ENCODE measurements at places on chromosomes 7 and 10. TPM values are rescaled to one million over a fixed set of nuclear protein-coding genes. Genes with fewer than 3 reads are reported as not detected.

DNA sequence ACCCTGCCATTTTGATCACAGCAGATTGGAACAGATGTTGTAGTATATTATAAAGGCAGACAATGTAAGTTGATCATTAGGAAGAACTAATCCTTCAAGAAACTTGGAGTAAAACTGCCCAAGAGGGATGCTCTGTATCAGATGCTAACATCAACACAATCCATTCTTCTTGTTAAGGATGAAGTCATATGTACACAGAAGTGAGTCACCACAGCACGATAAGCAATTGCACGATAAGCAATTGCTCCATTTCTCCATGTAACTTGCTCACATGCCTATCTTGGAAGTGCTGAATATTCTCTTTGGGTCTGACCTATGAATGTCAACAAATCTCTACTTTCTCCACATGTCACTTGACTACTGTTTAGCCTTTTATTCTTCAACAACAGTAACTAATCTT is 41.5 kb upstream of the DMTF1 start:
- no peak for DNase-seq

DNA sequence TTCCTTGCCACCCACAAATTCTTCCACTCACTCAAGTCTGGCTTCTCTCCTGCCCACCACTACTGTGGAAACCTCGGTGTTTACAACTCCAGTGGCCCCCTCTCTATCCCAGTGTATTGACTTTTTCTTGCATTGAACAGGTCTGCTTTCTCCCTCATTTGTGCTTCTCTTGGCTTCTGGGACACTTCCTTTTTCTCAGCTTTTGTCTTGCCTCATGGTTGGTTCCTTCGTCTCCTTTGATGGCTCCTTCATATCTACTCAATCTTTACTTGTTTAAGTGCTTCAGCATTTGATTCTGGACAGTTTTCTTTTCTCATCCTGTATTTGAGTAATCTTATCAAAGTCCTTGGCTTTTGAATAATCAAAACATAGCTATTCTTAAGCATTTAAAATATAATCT is 35.9 kb upstream of the FAM3C start:
- DNase-seq: no peak

DNA sequence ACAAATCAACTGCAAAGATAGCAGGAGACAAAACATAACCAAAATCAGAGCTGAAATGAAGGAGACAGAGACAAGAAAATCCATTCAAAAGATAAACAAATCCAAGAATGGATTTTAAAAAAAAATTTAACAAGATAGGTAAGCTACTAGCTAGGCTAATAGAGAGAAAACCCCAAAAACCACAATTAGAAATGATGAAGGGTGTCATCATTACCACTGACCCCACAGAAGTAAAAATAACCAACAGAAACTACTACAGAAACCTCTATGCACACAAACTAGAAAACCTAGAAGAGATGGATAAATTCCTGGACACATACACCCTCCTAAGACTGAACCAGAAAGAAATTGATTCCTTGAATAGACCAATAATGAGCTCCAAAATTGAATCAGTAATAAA is 117.6 kb downstream of the DNAJC1 start:
- no peak for DNase-seq

Gene NPVF
- not detected for total RNA-seq

- DNase-seq: no peak
Observed at GRCh38 chr10:93469454-93469853, 12.7 kb downstream of the MYOF start.

DNA sequence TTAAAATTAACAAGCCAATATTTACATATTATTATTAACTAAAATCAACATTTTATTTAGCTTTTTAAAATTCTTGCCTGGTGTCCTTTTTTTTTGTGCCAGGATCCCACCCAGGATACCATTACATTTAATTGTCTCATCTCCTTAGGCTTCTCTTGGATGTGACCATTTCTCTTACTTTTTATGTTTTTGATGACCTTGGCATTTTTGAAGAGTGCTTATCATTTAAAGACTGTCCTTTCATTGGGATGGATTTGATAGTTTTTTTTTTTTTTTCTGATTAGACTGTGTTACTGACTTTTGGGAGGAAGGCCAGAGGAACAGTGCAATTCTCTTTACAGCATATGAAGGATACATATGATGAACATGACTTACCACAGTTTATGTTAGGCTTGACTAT is 181.4 kb upstream of the SMIM30 start:
- DNase-seq: no peak

Gene FAM180A
- total RNA-seq: not detected

Gene ICA1
- total RNA-seq: 2.7 TPM

- DNase-seq: no peak
Observed at GRCh38 chr7:156735851-156736250, 95.3 kb downstream of the RNF32 start.

GRCh38 chr10:18066947-18067346 is 73.3 kb upstream of the CACNB2 start:
- DNase-seq: no peak

Gene NUTM2D
- 1.5 TPM for total RNA-seq

Gene MLXIPL
- total RNA-seq: not detected

Gene DPYSL4
- total RNA-seq: 9.9 TPM

Gene ATP6V0A4
- 0.74 TPM for total RNA-seq

- DNase-seq: no peak
Observed at GRCh38 chr10:37379991-37380390, 254.6 kb downstream of the ANKRD30A start.

Gene HOXA1
- 0.58 TPM for total RNA-seq

GRCh38 chr7:41121228-41121627 is 581.7 kb downstream of the INHBA start:
- DNase-seq: no peak

GRCh38 chr7:87111877-87112276 is 40.4 kb upstream of the DMTF1 start:
- no peak for DNase-seq

GRCh38 chr10:69914398-69915214 is 112.9 kb downstream of the COL13A1 start:
- DNase-seq: peak; percentile 63

DNA sequence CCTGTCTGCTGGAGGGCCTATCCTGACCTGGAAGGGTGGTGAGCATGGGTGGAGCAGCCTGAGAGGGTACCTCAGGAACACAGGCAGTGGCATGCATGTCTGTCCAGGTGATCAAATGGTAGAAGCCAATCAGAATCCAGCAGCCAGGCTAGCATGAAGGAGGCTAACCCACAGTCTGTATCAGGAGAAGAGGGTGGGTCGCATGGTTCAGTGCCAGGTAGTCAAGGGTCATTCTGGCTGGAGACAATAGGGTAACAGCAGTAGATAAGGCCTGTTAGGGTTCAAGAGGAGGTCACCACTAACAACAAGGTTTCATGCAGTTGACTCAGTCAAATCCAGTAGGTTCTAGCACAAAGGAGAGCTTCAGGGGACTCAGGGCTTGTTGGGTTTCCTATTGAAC is 10.4 kb downstream of the ALDH18A1 start:
- DNase-seq: no peak

DNA sequence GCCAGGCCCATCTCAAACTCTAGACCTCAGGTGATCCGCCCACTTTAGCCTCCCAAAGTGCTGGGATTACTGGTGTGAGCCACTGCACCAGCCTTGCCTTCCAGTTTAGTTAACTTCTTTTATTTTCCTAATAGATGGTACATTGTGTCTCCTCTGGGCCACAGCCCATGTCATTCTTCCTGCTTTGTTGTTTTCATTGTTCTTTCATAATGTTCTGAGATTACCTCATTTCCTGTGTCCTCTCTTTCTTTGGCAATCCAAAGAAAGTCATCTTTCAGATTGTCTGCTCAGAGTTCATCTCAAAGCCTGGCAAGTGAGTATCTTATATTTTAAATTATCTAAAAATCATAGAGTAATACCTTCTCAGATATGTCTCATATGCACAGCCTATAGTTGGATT is at the start of gene OLAH:
OLAH (plus strand) TSS at position 270 of the 400 bp plus-strand sequence. CDS start 3,346 bp downstream, outside the sequence.
- no peak for DNase-seq

DNA sequence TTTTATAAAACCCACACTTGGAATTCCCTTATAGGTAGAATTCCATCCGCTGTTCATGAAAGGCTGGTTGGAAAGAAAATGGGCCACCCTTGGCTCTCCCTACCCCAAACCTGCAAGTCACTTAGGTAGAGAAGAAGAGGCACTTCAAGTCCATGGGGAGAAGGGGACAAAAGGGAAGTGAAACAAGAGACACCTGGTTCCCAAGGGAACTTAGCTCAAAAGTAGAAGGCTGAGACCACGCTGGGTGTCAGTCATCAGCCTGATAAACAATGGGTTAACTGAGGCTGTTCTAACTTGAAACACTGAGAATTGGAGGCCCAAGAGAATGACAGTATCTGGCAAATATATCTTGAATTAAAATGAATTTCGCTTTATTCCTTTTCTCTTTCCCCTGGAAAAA is 330.8 kb upstream of the NFE2L3 start:
- DNase-seq: no peak

- DNase-seq: peak; percentile 60
Observed at GRCh38 chr7:134327896-134328295, 11.2 kb upstream of the SLC35B4 start.

- DNase-seq: no peak
Observed at GRCh38 chr7:151716323-151716722, 160.6 kb downstream of the PRKAG2 start.

GRCh38 chr10:99658622-99659030 is 683 bp upstream of the ENTPD7 start:
- DNase-seq: peak; percentile 82

GRCh38 chr10:317271-317769 is 182.1 kb downstream of the ZMYND11 start:
- peak; percentile 56 for DNase-seq

GRCh38 chr7:124784879-124785818 is 19.6 kb upstream of the GPR37 start:
- DNase-seq: peak; percentile 12

Gene LHFPL3
- not detected for total RNA-seq

DNA sequence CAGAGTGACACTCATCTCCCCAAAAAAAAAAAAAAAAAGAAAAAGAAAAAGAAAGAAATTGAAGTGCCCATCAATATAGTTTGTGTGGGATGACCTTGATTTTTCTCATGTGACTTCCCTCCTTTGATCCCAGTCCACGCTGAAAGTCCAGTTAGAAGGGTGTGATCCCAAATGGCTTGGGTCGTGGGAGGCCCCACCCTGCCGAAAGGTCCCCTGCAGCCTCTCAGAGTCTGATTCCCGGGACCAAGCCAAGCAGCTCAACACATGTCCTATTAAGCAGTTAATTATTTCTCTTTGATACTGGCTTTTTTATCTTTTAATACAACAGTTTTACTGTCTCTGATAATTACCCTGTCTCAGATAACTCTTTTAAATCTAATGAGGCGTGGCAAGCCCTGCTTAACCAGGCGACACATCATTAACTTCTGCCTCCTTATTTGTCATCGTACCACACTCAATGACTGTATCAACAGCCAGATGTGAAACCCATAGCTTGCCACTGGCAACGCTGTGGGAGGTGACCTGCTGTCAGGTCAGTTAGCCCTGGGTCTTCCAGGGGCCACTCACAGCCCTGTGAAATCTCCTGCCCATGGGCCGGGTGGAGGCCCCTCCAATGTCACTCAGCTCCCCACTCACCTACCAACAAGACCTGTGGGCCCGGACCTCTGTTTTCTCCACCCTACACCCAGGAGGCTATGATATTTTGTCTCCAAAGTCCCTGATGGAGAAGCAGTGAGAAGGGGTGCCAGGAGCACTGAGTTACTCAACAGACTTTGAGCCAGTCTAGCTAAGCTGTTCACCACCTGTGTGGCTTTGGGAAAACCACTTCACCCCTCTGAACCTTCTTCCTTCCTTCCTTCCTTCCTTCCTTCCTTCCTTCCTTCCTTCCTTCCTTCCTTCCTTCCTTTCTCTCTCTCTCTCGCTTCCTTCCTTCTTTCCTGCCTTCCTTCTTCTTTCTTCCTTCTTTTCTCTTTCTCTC is 110.0 kb upstream of the SFMBT2 start:
- DNase-seq: no peak

- DNase-seq: no peak
Observed at GRCh38 chr7:135375908-135376699, 133.8 kb downstream of the CNOT4 start.

DNA sequence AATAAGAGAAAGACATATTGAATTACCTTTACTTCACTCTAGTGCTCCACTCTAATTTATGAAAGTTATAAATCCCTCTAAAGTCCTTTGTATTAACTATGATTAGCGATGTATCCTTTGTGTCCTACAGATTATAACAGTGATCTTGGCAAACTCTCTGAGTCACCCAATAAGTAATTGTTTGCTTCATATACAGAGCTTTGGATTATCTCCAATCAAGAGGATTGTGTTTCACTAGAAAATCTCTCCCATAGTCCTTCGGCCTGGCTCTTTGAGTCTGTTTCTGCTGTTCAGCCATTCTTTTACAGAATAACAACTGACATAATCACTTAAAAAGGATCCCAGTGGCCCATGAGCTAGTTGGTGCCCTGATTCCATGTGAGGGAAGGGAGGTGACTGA is 9.5 kb downstream of the LMOD2 start:
- DNase-seq: no peak

GRCh38 chr10:119233821-119234220 is 26.4 kb downstream of the GRK5 start:
- no peak for DNase-seq

Gene APBB1IP
- 49.7 TPM for total RNA-seq

- no peak for DNase-seq
Observed at GRCh38 chr7:140595468-140596092, 45.0 kb downstream of the DENND2A start.

- DNase-seq: no peak
Observed at GRCh38 chr10:104872691-104873090, 231.6 kb downstream of the SORCS3 start.

- DNase-seq: no peak
Observed at GRCh38 chr7:156386097-156386496, 254.5 kb upstream of the RNF32 start.

Gene NEUROG3
- 0.39 TPM for total RNA-seq

DNA sequence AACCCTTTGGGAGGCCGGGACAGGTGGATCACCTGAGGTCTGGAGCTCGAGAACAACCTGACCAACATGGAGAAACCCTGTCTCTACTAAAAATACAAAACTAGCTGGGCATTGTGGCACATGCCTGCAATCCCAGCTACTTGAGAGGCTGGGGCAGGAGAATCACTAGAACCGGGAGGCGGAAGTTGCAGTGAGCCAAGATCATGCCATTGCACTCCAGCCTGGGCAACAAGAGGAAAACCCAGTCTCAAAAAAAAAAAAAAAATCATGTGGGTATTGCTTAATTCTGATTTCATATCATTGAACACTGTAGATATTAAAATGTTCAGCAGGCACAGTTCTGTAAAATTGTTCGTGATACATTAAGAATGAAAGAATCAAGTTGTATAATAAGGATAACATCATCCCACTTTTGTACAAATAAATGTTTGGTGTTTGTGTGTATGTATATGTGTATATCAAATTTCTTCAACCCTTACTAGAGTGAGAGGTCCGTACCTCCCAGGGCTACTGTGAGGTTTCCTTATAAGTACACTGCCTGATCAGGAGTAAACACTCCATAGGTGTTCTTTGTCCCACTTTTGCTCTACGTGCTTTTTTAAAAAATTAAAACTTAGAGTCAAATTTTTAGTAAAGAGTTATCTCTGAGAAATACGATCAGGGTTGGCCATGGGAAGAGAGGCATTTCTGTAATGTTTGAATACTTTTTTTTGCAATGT is 31.7 kb downstream of the PLEKHS1 start:
- no peak for DNase-seq

Gene CPED1
- total RNA-seq: not detected

Gene C7orf57
- total RNA-seq: 0.12 TPM

Gene MTURN
- total RNA-seq: 5.3 TPM

Gene TWIST1
- 6.5 TPM for total RNA-seq
